ENCODE measurements at places on chromosomes 11 and 22.

GRCh38 chr11:12800032-12800671 lies 125.9 kb downstream of the TEAD1 start:
- no peak for DNase-seq

DNA sequence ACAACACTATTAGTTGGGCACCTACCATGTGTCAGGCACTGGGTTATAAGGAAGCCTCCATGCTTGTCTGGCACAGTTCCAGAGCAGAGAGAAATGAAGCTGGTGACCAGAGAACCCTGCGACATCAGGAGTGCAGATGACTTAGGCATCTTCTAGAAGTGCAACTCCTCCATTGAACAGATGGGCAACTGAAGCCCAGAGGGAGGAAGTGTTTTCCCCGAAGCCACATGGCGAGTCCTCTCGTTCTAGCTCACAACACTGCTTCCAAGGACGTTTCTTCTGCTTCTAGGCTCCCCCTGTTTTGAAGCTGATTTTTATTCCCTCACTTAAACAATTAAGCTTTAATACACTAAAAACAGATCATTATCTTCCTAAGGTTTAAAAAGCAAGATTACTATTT lies 109.8 kb upstream of the SYT13 start:
- DNase-seq, result no peak

DNA sequence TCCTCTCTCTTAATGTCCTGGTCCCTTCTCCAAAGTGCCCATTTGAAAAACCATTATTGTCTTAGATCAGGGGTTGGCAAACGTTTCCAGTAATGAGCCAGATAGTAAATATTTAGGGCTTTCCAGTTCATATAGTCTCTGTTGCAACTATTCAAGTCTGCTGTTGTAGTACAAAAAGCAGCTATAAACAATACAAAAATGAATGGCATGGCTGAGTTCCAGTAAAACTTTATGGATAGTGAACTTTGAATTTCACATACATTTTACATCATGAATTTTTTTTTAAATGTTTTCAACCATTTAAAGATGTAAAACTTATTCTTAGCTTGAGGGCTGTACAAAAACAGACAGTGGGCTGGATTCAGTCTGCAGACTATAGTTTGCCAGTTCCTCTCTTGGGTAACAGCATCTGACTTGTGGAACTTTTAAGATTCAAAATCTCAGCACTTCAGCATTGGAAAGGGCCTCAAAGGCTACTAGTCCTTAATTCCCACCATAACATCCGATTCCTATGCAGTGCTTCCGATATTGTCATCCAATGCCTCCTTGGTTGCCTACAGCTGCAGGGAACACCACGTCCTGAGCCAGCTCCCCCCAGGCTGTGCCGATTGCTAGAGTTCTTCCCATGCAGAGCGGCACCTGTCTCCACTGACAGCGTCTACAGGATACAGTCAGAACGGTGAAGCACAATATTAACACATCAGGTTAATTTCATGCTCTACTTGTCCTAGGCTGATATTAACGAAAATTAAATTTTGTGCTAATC lies 65.6 kb upstream of the E2F8 start:
- no peak for DNase-seq

GRCh38 chr11:36057379-36058042 lies 113.6 kb downstream of the LDLRAD3 start:
- no peak for DNase-seq

GRCh38 chr11:45899448-45900174 lies 7.5 kb downstream of the FREY1 start:
- DNase-seq, result peak; percentile 56

DNA sequence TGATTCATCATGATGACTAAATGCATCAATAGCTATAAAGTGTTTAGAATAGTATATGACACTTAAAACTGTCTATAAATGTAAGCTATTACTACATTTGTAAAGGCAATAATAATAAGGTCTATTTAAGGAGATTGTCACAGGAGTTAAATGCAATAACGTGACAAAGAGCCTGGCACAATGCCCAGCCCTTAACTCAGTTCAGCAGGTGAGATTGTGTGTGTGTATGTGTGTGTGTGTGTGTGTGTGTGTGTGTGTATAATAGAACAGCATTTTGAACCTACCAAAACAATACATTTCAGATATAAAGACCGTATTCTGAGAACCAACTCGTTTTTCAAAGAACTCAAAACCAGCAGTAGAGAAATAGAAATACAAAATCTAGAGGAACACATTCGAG lies 177.5 kb downstream of the MYO18B start:
- no peak for DNase-seq

GRCh38 chr11:1742371-1742770 lies 8.0 kb downstream of the IFITM10 start:
- DNase-seq, result no peak

- DNase-seq, result no peak
These were observed 55.4 kb downstream of the HSD17B12 start for GRCh38 chr11:43735961-43736360.

GRCh38 chr11:88414385-88414861 lies 76.9 kb upstream of the CTSC start:
- no peak for DNase-seq

DNA sequence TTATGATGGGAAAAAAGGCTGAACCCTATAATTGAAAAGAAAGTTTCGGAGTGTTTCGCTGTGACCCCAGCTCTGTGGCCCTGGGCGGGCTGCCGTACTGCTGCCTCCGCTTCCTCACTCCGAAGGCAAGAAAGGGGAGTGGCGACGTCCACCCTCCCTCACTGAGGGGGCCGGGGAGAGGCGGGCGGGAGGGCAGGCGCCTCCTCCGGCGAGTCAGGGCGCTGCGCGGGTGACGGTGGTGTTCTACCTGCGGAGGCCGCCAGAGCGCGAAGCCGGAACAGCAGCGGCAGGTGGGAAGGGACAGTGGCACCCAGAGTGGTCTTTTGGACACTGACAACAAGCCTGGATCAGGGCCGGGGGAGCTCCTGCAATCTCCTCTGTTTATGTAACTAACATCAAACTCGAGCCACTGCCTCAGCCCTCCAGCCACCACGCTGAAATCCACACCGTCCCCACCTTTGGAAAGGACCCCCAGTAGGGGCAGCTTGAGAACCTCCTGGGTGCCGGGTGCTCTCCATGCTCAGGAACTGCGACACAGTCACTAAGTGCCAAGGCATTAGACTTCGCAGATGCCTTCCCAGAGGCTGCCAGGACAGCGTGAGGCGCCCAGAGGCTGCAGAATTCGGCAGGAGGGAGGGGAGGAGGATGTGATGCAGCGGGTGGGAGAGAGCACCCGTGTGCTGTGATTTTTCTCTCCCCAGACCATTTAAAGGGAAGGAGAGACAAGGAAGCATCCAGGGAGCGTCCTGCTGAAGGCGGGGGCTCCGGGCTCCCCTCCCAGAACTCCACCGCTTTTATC lies 25.5 kb downstream of the BID start:
- DNase-seq, result no peak

DNA sequence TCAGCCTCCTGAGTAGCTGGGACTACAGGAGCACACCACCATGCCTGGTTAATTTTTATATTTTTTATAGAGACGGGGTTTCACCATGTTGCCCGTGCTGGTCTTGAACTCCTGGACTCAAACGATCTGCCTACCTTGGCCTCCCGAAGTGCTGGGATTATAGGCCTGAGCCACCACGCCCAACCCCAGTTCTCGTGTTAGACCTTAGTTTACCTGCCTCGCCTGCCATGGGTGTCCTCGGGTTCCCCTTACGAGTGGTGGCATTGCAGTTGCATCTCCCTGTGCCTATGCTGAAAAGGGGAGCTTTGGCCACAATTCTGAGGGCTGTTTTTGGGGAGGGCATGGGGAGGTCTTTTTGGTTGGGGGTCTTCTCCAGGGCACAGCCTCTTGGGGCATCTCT lies 18.8 kb downstream of the TBC1D22A start:
- DNase-seq, result no peak

DNA sequence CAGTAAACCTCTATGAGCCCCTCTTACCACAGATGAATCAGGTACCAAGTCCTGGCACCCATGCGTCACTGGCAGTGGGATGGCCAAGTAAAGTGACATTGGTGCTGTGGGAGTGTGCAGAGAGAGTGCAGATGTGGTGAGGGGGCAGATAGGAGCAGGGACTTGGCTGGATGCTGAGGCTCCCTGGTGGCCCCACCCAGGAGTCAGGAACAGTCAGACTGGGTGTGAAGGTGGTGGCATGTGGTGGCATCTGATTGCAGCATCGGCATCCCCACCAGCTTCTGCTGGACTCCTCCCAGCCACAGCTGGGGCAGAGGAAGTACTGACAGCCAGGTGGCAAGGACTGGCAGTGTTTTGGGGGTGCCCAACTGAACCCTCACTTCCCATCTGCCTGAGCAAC lies 11.4 kb downstream of the DGAT2 start:
- no peak for DNase-seq

- no peak for DNase-seq
These were observed 38.8 kb downstream of the MARK2 start for GRCh38 chr11:63877658-63878241.

GRCh38 chr22:40030758-40031095 lies 36.0 kb downstream of the FAM83F start:
- DNase-seq, result no peak

DNA sequence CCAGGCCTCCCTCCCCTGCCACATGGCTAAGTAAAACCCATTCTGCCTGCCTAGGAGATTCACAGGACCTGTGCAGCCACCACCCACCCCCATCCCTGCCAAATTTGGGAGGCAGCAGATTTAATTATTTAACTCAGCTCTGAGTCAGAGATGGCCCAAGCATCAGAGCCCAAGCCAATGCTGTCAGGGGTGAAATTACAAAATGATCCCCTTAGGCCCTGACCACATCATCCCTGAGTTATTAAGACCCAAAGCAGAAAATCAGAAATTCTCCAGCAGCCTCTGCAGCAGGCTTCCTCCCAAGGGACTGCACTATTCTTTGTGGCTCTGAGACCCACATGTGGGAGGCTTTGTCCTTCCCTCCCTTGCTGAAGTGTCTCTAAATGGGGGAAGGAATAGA lies 52.8 kb upstream of the RRAS2 start:
- DNase-seq, result no peak

DNA sequence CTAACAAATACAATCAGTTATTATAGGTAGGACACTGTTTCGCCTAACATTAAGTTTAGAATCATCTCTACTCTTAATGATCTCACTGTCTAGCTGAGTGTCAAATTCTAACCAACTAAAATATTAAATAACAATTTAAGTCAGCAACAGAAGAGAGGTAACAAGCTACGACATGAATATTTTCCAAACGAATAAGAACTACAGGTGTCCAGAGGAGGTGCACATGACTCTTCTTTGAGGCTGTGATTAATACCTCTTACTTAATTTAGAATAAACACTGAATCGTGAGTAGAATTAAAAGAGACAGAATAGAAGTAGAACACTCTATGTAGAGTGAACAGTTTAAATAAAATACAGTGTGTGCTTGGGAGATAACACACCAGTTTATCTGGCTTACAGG lies 619.0 kb upstream of the ARHGAP42 start:
- DNase-seq, result no peak

DNA sequence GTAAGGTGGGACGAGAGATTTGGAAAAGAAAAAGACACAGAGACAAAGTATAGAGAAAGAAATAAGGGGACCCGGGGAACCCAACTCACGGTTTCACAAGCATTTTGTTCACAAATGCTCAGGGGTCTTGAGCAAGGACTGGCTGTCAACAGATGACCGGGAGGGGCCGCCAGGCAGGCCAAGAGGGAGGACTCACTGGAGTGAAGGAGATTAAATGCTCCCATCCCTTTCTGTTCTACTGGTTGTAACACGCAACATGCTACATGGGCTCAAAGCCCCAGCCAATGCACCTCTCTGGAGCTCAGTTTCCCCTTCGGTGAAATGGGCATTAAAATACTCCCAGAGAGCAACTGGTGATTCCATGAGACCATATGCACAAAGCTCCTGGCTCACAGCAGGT lies 13.4 kb downstream of the SHANK2 start:
- no peak for DNase-seq

DNA sequence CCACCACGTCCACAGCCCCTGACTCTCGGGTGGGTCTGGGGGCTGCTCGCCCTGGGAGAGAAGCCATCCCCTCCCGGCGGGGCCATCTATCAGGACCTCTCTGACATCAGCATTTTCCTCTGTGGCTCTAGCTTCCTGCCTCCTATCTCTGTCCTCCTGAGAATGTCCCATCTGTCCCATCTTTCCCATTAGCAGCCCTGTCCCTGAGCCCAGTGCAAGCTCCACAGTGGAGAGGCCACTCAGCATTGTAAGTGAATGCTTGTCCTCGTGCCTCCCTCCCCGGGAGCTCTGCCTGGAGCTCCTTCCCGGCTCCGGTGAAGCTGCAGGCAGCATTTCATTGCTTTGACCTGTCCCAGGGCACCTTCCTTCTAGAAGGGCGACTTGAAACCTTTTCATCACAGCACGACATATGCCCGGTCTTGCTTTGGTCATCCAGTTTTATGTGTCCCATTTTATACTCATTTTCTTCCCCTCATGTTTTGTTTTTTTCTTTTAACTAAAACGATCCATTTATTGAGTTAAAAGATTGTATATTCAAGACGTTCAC lies 49.7 kb downstream of the RTN4R start:
- DNase-seq, result no peak

GRCh38 chr22:28030473-28030872 lies 111.4 kb upstream of the PITPNB start:
- no peak for DNase-seq

GRCh38 chr11:19253153-19253745 lies 12.5 kb upstream of the E2F8 start:
- no peak for DNase-seq

GRCh38 chr11:88188932-88189253 lies 13.7 kb upstream of the RAB38 start:
- no peak for DNase-seq

DNA sequence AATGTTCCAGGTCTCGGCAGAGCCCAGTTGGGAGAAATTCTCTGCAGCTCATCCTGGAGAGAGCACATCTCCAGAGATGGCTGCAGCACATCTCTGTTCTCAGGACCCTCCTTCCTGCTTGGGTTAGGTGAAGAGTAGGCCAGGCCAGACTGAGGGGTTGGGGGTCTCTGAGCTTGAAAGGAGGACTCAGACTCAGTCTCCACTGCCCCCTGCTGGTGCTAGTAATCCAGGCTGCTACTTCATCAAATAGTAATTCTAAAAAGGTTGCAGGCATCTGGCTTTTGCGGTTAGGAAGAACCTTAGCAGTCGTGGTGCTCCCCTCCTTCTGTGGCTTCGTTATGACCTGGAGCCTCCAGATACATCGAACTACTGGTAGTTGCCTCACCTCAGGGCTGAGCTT lies 9.7 kb downstream of the TUB start:
- no peak for DNase-seq

- DNase-seq, result no peak
These were observed 65.8 kb downstream of the ST3GAL4 start for GRCh38 chr11:126421271-126421671.

DNA sequence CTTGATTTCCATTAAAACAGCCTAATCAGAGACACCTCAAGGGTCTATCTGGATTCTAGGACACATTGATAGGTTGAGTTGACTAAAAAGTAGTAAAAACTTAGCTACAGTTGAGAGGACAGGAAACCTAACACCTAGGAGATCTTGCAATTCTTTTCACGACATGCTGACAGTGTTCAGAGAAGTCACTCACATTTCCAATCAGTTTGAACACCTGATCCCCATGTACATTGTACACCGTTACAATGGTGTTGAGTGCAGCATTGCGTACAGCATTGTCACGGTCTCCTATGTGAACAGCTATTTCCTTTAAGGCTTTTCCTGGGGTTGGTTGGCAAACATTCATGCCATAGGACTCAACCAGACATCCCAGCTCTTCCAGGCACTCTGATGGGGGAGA lies 42.8 kb downstream of the F2 start:
- no peak for DNase-seq

GRCh38 chr11:131217313-131218310 lies 152.8 kb upstream of the NTM start:
- no peak for DNase-seq

Measured in NCI-H187 treated with DMSO at 0.1 percent for 48 hours (cell line).